ENCODE measurements at places on chromosomes 5 and 9.

DNA sequence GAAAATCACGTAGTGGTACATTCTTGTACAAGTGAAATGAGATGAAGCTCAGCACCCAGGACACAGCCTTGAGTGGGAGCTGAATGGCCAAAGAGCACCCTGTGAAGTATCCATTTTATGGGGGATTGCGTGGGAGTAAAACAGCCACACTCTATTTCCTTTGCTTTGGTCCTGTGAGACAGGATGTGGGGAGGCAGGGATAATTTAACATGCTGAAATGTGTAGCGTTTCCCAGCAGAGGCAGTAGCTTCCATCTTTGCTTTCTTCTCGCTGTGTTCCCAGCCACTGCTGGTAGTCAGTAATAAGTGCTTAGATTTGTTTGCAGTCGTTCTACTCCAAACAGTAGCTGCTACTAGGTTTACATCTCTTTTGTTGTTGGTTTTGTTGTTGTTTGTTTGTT is 4.4 kb downstream of the IL31RA start:
- no peak for DNase-seq

DNA sequence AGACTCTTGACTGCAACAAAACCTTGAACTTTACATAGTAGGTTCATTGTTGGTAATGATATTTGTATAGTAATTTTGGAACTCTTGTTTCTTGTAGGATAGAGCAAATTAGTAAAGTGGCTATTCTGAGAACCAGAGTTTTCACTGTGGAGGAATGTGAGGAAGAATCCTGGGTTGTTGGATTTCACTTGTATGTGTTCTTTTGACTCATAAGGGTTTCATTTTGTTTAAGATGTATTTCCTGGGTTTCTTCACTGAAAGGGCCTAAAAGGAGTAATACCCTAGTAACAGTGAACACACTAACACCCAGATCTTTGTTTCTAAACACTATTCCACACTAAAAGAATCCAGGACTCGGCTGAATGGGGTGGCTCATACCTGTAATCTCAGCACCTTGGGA is 20.1 kb downstream of the TTC1 start:
- DNase-seq: no peak

DNA sequence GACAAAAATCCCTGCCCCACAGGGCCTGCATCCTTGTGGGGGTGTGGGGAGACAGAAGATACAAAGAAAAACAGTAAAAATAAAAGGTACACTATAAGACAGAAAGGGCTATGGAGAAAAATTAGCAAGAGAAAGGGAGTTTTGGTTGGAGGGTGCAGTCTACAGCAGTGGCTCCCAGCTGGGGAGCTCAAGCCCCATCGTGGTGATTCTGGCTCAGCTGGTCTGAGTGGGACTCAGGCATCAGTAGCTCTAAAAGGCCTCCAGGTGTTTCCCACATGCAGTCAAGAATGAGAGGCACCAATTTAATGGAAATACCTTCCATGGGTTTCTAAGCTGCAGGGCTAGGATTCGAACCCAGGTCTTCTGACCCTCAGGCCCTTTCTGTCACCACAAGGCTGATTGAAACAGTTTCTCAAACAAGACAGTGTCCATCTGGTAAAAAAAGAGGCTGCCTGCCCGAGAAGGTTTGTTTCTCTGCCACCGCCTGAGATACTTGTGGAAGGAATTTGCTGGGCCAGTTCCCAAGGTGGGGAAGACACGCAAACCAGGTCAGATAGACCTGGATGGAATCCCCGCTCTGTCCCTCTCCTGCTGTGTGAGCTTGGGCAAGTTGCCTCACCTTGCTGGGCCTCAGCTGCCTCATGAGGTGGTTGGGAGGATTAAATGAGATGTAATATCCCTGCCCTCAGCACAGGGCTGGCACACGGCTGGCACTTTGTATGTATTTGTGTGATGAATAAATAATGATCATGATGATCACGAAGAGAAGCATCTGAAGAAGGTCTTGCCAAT is 43.1 kb downstream of the COL27A1 start:
- DNase-seq: no peak

GRCh38 chr9:126204197-126204596 is 122.4 kb upstream of the MVB12B start:
- DNase-seq: no peak

DNA sequence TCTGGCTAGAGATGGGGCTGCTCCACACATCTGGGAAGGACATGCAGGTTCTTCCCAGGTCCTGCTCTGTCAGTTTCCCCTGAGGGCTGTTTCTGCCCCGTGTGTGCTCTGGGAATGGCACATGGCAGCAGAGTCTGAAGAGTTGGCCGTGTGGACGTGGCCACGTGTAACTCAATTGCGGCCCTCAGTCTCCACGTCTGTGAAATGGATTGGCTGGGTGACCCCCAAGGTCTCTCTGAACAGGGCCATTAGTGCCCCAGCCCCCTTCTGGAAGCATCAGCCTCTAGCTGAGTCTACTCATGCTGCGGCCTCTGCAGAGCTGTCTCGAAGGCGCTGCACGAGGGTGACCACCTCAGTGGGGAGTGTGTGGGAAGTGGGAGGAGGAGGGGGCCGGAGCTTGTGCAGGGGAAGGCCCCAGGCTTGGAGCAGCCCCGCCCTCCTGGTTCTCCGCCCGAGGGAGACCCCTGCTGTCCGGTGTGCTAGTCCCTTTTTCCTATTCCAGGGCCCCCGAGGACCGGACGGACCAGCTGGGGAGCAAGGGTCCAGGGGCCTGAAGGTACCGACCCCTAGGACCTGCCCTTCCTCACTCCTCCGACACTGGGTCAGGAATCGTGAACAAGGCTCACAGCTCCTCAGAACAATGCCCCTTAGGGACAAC is 58.9 kb upstream of the ORM1 start:
- DNase-seq: no peak

All from stimulated activated CD4-positive, alpha-beta T cell treated with anti-CD3 and anti-CD28 coated beads, Interleukin-1b, Interleukin-23, amount 100 ng/mL, for 24 hours (primary cell).